CD4-positive, alpha-beta memory T cell (primary cell): ENCODE measurements at places on chromosomes 13 and 19.
A peak's percentile ranks its signal among the peaks of the same experiment; 100 is the strongest.

DNA sequence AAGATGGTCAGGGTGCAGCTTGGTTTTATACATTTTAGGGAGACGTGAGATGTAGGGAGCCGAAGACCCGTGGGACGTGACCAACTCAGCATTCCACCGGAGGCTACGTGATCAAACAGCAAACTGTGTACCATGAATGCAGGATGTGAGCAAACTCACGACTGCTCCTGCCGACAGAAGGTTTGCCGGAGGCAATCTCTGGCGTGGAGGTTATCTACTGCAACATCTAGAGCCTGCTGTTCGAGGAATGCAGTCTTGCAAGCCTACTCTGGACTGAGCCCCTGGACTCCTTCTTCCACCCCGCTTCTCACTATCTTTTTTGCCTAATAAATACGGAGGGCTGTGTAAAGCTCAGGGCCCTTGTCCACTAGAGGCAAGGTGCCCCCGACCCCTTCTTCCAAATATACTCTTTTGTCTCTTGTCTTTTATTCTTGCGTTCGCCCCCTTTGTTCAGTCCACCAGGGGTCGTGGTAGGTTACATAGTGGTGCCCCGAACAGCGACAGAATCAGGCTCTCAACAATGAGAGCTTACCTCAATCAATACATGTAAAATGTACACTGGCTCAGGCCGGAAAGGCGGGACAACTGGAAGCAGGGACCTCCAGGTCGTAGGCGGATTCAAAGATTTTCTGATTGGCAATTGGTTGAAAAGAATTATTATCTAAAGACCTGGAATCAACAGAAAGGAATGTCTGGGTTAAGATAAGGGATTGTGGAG is 8.9 kb upstream of the OR1I1 start:
- DNase-seq: no peak

- no peak for DNase-seq
Observed at GRCh38 chr19:5958074-5958850, 19.7 kb downstream of the RANBP3 start.

DNA sequence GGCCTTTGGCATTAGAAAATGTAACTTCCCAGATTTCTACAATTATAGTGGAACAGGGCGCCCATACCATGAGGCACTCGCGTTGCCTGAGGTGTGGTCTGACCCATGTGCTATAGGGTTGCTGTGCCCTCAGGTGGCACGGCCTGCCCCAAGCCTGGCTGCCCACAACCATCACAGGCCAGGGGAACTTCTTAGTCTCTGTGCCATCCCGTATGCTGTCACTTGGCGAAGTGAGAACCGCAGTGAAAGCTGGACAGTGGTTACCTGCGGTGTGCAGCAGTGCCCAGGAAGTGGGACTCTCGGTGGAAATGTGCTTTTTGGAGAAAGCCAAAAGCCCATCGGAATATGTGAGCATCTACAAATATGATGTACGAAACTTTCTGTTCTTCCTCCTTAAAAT is 88.2 kb upstream of the GPR183 start:
- no peak for DNase-seq

DNA sequence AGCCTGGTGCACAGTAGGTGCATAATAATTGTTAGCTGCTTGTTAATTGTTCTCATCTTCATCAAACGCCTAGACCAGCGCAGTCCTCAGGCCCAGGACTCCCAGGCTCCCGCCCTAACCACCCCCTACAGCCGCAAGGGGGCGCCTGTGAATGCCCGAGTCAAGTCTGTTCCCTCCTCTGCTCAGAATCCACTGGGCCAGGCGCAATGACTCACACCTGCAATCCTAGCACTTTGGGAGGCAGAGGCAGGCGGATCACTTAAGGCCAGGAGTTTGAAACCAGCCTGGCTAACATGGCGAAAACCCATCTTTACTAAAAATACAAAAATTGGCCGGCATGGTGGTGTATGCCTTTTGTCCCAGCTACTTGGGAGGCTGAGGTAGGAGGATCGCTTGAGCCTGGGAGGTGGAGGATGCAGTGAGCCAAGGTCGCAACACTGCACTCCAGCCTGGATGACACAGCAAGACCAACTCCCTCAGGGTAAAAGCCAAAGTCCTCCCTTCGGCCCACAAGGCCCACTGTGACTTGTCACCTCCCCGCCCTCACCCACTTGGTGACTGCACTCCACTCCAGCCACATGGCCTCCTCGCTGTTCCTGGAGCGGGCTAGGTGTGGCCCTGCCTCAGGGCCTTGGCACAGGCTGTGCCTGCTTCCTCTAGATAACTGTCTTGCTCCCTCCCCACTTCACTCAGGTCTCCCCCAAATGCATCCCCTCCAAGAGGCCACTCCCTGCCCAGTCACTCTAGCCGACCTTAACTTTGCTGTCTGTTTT is 9.1 kb downstream of the ZNF653 start:
- peak; percentile 49 for DNase-seq

DNA sequence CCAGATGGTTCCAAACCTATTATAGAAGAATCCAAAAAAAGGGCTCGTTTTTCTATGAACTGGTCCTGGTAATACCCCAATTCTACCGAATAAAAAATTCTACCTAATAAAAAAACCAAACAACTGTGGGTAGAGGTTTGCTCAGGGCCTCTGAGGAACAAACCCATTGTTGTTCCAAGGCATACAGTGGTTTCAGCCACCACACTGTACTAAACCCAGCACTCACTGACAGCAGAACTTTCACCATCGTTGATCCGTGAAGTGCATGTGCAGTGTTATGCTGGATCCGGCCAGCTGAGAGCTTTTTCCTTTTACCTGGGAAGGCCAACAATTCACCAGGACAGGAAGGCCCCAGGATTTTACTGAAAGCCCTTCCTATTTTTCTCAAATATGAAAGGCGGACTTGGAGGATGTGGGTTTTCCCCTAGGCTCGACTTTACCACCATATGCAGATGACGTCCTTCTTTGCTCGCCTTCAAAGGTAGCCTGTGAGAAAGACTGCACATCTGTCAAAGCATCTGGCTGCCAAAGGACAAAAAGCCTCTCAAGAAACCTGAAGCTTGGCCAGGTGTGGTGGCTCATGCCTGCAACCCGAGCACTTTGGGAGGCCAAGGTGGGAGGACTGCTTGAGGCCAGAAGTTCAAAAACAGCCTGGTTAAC is 7.2 kb upstream of the PABPC3 start:
- DNase-seq: no peak

DNA sequence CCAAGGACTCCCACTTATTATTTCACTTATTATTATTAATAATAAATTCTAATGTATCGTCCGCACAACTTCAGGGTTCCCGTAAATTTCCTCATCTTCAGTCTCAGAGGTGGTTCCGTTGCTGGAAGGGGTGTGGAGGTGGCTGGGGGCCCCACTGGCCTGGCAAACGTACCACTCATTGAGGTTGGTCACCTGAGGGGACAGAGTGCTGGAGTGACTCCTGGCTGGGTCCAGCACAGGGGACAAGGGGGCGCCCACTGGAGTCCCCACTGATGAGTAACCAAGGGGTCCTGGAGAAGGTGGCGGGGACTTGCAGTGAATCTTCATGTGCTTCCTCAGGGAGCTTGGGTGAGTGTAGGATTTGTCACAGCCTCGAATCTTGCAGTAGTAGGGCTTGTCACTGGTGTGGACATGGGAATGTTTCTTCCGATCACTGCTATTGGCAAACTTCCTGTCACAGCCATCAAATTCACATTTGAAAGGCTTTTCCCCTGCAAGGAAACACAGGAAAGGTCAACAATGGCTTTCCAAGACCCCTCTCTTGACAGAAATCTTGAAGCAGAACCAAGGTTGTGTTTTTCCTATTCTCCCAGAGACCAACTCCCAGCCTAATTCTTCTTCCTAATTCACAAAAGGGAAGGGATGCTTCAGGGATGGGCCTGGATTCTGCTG is 6.1 kb downstream of the ZIC5 start:
- no peak for DNase-seq

GRCh38 chr13:90585392-90585791 is 762.1 kb upstream of the MIR17HG start:
- DNase-seq: no peak

DNA sequence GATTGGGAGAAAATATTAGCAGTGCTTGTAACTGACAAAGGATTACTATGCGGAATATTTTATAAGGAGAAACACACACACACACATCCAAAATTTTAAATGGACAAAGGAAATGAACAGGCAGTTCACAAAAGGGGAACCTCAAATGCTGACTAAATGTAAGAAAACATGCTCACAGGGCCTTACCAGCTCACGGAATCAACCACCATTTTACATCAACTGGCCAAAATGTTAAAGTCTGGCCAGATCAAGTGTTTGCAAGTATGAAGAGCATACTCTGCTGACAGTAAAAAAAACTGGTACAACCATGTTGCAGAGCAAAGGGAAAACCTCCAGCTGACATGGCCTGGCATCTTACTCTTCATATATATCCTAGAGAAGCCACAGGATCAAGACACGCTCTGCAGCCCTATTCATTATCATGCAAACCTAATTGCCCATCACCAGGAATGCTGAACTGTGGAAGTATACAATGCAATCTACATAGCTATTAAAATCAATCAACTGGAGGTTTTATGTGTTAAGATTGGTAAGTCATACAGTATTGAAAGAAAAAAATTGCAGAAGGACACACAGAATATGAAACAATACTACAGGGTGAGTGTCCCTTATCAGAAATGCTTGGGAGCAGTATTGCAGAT is 124.4 kb downstream of the RNF17 start:
- no peak for DNase-seq

- no peak for DNase-seq
Observed at GRCh38 chr13:35347679-35348205, 128.7 kb downstream of the MAB21L1 start.

- no peak for DNase-seq
Observed at GRCh38 chr13:98232456-98232855, 55.4 kb upstream of the RNF113B start.

DNA sequence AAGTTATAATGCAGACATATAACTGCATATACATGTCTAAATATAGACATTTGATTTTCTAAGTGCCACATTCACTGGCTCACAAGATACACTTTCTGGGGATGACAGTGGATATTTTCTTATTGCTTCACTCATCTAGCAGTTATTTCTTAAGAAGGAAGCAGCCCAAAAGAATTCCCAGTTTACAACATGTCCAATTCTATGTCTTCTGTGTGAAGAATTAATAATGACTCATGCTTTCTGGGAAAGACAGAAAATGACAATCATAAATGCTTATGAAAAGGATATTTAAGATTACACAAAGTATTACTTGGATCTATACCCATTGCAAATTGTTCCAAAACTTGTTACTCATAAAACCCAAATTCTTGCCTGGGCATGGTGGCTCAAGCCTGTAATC is 543.4 kb downstream of the SUCLA2 start:
- DNase-seq: no peak

GRCh38 chr19:3463714-3464586 is 16.4 kb downstream of the SMIM24 start:
- DNase-seq: no peak

- peak; percentile 71 for DNase-seq
Observed at GRCh38 chr19:10295305-10295846, 5.6 kb downstream of the ICAM5 start.

GRCh38 chr13:111171629-111172028 is 56.5 kb downstream of the ARHGEF7 start:
- DNase-seq: no peak

DNA sequence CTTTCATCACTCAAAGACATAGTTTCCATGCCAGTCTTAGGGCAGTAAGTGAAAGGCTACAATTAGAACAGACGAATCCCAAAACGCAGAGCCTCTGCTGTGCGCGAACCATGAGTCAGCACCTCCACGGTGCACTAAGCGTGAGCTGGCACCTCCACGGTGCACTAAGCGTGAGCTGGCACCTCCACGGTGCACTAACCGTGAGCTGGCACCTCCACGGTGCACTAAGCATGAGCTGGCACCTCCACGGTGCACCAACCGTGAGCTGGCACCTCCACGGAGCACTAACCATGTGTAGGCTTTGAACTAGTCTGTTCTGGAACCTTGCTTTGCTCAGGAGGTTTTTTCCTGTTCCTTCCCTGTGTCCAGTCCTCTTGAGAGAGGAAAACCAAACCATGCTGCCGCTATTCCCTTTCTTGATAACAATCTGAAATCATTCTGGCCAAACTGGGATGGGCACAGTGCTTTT is 120.6 kb downstream of the IRS2 start:
- no peak for DNase-seq

DNA sequence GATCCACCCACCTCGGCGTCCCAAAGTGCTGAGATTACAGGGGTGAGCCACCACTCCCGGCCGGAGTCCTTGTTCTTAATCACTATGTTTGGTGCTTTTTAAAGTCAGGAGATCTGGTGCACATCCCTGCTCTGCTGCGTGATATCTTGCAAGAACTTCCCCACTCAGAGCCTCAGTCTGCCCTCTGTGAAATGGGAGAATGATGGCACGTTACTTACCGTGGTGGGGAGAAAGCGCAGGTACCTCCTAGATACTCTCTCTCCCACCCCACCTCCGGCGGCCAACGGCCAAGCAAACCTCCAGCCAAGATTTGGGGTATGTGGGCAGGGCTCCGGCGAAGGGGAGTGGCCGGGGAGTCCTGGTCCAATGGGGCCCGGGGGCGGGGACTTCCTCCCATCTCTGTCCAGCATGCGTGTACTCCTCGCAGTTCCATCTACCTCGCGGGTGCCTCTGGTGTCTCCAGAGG is at the start of gene RYR1:
Gene RYR1, plus strand, starts transcription at position 424 of the 466 bp plus-strand sequence. CDS start 139 bp downstream, outside the sequence.
- peak; percentile 19 for DNase-seq

DNA sequence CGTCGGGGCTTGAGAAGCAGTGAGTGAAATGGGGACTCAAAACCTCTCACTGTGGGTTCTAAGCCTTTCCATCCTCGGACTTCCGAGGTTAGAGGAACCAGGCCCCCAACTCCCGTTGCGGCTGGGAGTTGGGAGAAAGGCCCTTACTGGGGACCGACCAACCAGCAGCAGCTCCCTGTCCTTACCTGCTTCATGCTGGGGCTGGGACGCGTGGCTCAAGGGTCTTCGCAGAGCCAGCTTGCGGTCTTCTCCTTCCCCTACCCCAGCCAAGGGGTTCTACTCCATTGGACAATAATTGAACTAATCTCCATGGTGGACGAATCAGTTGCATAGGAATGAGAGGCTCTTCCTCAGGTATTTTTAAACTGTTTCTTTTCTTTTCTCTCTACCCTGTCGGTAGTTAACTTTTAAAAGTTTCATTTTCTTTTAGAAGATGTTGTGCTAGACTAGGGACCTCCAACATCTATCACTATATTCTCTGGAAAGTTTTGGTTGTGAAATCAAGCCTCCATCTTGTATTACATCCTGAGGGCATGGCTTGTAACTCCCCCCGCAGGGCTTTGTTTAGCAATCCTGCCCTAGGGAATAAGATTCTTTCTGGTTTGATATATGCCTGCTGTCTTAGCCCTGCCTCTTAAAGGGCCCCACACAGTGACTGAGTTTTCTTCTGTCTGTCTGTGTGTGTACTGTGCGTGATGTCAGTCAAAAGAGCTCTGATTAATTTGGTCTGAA is 1027.1 kb upstream of the PCDH9 start:
- no peak for DNase-seq

GRCh38 chr13:32581177-32581786 is 5.0 kb upstream of the PDS5B start:
- no peak for DNase-seq

GRCh38 chr13:32031815-32032370 is 319 bp downstream of the FRY start:
- no peak for DNase-seq

DNA sequence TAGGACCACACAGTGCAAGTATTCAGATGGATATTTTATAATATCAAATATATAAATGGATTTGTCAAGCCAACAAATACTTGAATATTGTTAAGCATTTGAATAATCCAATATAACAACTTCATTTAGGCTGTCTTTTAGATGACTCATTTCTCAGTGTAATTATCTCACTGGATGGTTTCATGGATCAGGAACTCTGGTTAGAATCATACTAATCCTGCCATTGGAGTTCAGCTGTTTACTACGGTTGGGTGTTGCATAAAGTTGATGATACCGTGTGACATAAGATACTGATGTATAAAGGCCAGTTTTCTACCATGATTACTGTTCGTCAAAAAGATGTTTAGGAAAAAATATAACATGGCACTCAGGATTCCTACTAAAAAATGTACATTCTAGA is 196.3 kb downstream of the TSHZ3 start:
- no peak for DNase-seq
